A549 treated with CORT108297 at 1 μM for 4 hours (cell line): ENCODE measurements at places on chromosomes 2 and 18. TPM values are rescaled to one million over a fixed set of nuclear protein-coding genes. Genes with fewer than 3 reads are reported as not detected.

COLEC12 gene
- 0.02 to 0.08 TPM (median 0.03 TPM) in 5 replicates for total RNA-seq

GAL3ST2 gene
- 0.13 to 0.35 TPM (median 0.32 TPM) in 5 replicates for total RNA-seq

TMEM37 gene
- 1.1 to 2.1 TPM (median 1.8 TPM) in 5 replicates for total RNA-seq

ERFE gene
- total RNA-seq = 5.1 to 10.4 TPM (median 7.6 TPM) in 5 replicates

TMEM178A gene
- total RNA-seq = 0.13 to 0.17 TPM (median 0.16 TPM) in 5 replicates

CYP27A1 gene
- total RNA-seq = 0.12 to 0.18 TPM (median 0.15 TPM) in 5 replicates

FEV gene
- total RNA-seq = not detected in 5 replicates

RAB17 gene
- 0.13 to 0.28 TPM (median 0.18 TPM) in 4 of 5 replicates, not detected in the other for total RNA-seq

KIF1A gene
- total RNA-seq = 0.64 to 1.0 TPM (median 0.81 TPM) in 5 replicates

RAX gene
- not detected in 5 replicates for total RNA-seq

CTAGE1 gene
- total RNA-seq = 0.05 TPM in 1 of 5 replicates, not detected in the others

LRRC30 gene
- total RNA-seq = not detected in 5 replicates

COPS9 gene
- total RNA-seq = 228 to 319 TPM (median 293 TPM) in 5 replicates
